ENCODE measurements at places on chromosomes 3 and 15.

DNA sequence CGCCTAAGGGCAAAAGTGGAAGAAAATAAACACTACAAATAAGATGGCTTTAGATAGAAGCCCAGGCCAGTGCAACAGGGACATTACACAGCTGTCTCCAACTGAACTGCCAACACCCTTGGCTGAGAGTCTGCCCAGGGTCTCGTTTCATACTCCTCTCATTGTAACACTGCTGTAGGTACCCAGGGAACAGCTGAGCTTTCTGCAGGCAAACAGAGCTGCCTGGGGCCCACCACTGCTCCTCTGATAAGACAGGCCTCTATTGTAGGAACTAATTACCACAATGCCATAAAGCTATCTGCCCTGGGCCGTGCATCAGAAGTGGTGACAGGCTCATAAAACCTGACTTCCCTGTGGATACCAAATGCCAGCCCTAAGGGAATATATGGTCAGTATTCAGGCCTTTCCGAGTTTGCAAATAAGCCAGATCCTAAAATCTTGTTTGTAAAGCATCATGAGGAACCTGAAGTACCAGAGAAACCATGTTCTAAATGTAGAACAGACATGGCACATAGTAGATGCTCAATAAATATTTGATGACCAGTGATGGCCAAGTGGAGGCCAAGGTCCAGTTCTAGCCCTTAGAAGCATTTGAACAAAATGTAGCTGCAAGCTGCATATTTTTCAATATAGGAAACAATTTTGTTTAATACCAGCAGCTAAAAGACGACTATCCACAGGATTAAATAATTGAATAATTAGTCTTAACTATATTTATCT, 84.3 kb upstream of the NEO1 start:
- DNase-seq = no peak

- DNase-seq = no peak
Measured at GRCh38 chr3:61323094-61323493, 71.8 kb upstream of the FHIT start.

DNA sequence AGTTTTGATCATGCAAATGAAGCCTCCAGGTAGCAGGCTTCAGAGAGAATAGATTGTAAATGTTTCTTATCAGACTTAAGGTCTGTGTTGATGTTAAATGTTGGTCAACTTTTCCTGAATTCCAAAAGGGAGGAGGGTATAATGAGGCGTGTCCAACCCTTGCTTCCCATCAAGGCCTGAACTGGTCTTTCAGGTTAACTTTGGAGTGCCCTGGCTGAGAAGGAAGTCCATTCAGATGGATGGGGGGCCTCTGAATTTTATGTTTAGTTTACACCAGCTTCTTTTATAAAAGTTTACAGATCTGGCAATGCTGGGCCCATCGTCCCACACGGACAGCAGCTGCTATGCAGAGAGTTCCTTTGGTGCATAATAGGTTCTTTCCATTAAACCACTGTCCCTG, 8.9 kb downstream of the CCDC13 start:
- DNase-seq = no peak

GRCh38 chr3:53195602-53196574, 34.9 kb downstream of the PRKCD start:
- DNase-seq = peak; percentile 26

DNA sequence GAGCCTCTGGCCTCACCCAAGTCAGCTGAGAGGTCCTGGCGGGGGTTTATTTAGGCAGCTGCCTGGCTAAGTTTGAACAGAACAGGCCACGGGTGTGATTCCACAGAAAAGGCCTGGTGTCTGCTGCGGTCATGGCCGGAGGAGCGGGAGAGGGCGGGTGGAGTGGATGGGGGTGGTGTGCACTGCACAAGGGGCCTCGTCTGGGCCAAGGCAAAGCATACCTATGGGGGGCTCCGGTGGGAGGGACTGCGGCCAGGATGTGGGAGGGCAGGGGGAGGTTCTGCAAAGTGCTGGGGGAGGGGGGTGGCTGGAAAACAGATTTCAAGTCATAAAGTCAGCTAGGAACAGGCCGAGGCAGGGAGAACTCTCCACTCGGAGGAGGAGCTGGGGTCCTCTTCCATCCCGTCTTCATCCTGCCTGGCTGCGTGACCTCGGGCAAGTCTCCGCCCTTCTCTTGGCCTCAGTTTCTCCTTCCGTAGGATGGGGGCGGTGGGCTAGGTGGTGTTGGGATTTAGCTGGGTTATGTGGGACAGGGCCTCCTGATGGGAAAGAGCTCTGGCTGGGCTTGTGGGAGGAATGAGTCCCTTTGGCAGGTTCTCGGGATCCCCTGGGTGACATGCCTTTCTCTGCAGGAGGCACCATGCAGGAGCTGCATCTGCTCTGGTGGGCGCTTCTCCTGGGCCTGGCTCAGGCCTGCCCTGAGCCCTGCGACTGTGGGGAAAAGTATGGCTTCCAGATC, 878 bp downstream of the ISLR start:
- no peak for DNase-seq

DNA sequence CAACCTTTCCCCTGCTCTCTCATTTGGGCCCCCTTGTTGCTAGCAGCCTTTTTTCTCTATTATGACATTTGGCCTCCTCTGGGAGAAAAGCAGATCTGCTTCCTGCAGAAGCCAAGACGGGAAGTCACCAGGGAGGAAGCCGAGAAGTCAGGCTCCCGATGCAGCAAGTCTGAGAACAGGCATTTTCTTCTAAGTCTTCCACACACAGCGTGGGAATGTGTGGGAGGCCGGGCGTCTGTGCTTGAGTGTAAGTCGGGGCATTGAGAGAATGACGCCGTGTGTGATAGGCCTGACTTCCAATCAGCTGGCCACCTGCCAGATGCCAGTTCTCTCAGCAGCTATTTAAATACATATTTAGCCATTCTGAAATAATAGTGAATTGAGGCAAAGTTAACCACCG, 75.8 kb upstream of the FAM98B start:
- DNase-seq = no peak

DNA sequence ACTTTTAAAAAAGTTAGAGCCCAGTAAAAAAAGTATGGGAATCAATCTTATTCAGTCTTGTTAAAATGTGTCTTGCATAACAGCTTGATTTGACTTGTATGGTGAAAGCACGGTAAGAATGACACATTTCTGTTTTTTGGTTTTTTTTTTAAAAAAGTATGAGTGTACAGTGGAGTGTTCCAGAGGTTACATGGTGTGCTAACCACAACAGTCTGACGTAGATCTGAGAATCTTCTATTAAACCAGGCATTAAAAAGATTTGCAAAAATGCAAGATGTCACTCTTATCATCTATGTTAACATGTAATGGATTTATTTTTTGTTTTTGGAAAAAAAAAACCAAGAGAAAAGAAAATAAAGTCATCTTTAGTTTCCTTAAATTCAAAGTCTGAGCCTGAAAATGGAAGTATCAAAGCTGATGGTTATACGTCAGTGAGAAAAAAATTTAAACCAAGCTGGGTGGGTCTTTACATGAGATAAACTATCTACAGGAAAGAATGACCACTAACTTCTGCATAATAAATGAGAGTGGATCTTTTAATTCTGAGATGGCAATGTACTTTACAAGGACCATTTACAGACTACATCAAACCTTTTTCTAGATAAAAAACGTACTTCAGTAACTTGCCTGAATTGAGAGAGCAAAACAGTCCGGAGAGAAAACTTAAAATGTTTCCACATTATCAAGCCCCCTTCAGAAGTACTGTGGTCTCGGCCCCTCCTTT, 1.6 kb downstream of the GABPB1 start:
- DNase-seq = no peak

DNA sequence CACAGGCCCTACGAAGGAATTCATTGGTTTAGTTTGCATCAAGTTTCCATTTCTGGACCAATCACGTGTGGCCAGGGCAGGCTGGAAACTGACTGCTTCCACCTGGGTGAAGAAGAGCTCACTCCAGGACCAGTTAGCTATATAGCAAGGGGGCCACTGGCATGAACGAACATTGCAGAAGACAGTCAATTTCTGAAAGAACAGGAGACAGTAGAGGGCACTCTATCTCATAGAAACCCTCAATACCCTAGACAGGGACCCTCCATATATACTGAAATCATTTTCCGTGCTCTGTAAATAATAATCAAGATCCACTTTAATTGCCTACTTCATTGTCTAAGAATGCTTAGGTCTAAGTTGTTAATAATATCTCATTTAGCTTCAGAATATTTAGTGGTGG, 215.6 kb downstream of the CADPS start:
- no peak for DNase-seq

GRCh38 chr15:98433346-98433745, 215.0 kb upstream of the IGF1R start:
- no peak for DNase-seq

DNA sequence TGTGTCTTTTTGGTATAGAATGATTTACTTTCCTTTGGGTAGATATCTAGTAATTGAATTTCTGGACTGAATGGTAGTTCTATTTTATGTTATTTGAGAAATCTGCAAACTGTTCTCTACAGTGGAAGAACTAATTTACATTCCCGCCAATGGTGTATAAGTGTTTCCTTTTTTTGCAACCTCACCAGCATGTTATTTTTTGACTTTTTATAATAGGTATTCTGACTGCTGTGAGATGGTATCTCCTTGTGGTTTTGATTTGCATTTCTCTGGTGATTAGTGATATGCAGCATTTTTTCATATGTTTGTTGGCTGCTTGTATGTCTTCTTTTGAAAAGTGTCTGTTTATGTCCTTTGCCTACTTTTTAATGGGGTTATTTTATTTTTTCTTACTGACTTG, 607.2 kb downstream of the OTOL1 start:
- no peak for DNase-seq

DNA sequence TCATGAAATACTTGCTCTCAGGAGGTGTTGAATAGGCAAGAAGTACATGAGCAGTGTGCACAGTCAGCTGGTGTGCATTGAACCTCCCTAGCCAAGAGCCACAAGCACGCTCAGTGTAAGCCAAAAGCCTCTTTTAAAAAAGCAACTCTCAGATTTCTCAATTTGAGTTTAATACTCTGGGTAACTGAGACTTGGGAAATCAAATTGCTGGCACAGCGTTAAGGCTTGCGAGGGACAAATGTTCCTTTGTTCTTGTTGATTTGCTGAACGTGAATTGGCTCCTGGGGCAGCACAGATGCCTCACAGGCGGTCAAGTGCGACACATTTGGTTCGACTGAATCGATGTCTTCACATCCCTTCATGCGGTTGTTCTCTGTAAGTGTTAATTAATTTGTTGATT, at the start of gene FAM240A:
Gene FAM240A, plus strand, starts transcription at position 202 of the 400 bp plus-strand sequence. Its CDS starts 159 bp downstream, at position 361.
- DNase-seq = no peak

GRCh38 chr3:154102225-154102624, 19.0 kb upstream of the ARHGEF26 start:
- no peak for DNase-seq

DNA sequence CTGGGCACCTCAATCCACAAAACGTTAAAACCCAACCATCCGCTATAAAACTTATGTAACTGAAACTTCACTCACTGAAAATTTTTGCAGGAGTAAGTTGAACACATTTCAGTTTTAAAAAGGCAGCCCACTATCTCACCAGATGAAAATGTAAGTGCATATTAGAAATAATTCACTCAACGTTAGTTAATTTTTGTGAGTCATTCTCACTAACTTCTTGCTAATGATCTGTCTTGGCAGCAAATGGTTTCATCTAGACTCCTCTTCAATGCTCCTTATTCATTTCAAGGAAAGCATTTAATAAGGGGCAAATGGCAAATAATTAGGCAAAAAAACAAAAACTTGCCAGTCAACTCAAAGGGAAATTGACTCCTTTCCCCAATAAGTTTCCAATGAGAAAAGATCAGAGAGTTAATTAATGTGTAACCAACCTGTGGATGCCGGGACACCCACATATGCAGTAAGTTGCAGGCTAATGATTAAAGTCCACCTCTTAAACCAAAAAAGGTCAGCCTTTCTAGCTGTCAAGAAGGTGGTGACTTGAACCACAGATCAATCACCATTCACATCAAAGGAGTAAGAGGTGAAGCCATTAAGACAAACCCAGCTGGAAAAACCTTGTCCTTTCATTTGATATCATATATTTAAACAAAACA, 22.9 kb upstream of the PRICKLE2 start:
- DNase-seq = no peak

- no peak for DNase-seq
Measured at GRCh38 chr15:100999369-100999768, 80.2 kb downstream of the LRRK1 start.

- DNase-seq = no peak
Measured at GRCh38 chr3:133644768-133645167, 17.0 kb downstream of the TOPBP1 start.

DNA sequence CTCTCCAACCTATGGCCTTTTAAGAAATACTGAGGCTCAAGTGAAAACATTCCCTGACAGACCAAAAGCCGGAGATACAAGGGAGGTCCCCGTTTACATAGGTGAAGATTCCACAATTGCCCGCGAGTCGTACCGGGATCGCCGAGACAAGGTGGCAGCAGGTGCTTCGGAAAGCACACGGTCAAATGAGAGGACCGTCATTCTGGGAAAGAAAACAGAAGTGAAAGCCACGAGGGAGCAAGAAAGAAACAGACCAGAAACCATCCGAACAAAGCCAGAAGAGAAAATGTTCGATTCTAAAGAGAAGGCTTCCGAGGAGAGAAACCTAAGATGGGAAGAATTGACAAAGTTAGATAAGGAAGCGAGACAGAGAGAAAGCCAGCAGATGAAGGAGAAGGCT, 24.8 kb downstream of the SYNM start:
- no peak for DNase-seq

DNA sequence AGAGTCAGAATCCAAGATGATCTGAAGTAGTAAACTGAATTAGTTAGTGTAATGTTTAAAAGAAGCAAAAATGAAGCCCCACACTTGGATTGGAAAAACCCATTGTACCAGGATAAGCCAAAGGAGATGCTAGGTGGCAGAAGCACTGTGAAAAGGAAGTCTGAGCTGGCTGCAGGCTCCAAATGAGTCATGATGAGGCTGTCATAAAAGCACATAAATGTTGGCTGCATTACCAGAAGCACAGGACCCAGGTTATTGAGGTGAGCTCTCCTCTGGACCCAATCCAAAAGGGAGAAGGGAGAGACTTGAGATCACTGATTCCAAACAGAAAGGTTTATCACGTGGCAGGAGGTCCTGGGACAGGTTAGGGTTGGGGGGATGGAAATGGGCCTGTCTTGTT, 3.2 kb upstream of the ACAN start:
- DNase-seq = no peak

DNA sequence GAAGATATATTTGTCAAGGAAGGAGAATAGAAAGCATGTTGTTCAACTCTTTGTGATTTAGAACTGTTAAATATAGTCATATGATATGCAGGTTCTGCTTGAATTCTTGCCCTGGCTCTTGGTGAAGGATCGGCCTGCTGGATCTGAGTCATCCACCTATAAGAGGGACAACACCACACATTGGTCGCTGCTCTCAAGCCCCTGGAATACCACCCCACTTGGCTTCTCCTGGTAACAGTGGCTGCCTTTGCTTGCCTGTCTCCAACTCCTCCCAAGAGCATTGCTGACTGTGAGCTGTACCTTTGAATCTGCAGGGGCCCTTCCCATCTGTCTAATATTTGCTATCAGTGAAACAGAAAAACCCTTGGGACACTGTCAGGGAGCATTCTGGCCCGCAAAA, 78.9 kb upstream of the DGKG start:
- no peak for DNase-seq

GRCh38 chr15:53985562-53985961, 7.3 kb downstream of the UNC13C start:
- DNase-seq = no peak
